GM13976 (cell line): ENCODE measurements at places on chromosomes 13 and 19.

GRCh38 chr19:6464070-6464873 lies at the start of gene CRB3:
Gene CRB3, plus strand, starts transcription at chr19:6464271. Its CDS starts 431 bp downstream, at chr19:6464702.
- no peak for DNase-seq

DNA sequence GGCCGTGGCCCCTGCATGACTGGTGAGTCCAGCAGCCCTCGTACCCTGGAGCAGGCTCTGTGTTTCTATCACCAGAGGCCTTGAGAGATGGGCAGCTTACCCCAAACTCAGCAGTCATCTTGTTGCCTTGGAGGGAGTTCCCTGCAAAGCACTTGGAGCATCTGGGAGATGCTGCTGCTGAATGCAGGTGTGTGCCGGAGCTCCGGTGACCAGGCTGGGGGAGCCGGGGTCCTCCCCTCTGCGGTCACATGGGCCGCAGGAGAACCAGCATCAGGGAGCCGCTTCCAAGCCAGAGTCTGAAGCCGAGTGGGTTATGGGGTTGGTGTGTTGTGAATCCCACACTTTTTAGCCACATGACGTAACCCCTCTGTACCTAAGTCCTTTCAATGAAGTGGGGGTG lies 82.8 kb downstream of the TEX29 start:
- no peak for DNase-seq

DNA sequence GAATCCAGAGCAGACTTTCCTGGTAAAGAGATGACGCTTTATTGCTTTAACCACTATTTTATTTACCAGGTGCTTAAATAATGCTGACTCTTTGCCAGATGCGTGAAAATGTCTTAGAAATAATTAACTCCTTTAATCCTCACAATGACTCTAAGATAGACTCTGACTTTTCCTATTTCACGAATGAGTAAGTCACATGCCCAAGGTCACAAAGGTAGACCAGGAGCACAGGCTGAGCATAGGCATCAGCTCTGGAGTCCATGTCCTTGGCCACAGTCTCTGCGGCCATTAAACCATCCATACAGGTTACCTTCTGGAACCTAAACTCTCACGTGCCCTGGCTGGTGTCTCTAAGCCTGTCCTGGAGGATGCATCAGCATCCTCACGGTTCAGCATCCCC lies 87.3 kb downstream of the ERCC5 start:
- no peak for DNase-seq

GRCh38 chr13:78520425-78520824 lies 82.9 kb downstream of the POU4F1 start:
- no peak for DNase-seq
